Suprapubic skin (tissue), 4 donors: ENCODE measurements at places on chromosomes 13 and 19. TPM values are rescaled to one million over a fixed set of nuclear protein-coding genes. Genes with fewer than 3 reads are reported as not detected.

Gene OVOL3
- not detected for total RNA-seq

Gene ZNF577
- total RNA-seq = 23.0 TPM

Gene SLC35E1
- total RNA-seq = 59.4 TPM

Gene COL5A3
- total RNA-seq = 13.4 TPM

Gene ANKLE1
- total RNA-seq = 1.3 TPM

Gene INAFM1
- total RNA-seq = 11.3 TPM

Gene PINLYP
- total RNA-seq = 4.7 TPM

Gene BICRA
- total RNA-seq = 25.2 TPM

Gene GARIN5A
- 3.9 TPM for total RNA-seq

Gene KLK5
- total RNA-seq = 231 TPM

Gene ZNF208
- 3.6 TPM for total RNA-seq

DNA sequence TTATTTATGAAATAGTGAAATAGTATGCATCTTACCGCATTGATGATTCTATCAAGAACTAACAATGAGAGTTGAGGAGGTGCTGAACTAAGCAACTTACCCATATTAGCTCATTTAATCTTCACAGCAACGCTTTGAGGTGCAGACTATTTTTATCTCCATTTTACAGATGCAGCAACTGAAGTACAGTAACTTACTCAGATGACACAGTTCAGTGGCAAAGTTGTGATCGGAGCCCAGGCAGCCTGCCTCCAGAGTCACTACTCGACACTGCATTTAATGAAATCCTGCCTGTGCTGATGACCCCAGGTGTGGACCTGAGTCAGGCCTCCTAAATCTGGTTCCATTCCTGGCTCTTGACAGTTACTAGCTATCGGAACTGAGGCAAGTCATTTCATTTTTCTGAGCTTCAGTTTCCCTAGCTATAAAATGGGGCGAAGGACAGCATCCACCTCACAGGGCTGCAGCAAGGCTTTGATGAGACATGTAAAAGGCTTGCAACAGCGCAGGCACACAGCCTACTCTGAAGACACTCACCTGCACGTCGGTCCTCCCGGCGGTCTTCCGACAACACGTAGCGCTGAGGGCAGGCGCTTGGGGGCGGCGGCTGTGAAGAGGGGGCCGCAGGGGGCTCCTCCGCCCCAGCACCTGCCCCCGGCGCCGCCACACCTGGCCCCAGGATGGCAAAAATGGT, 1.5 kb downstream of the MYPOP start:
- no peaks in the 10 kb centered on the region for H3K27me3 ChIP-seq
- H3K4me1 ChIP-seq = peaks cover 24% of the 10 kb centered on the region
- peaks cover 30% of the 10 kb centered on the region for H3K36me3 ChIP-seq
- H3K27ac ChIP-seq = no peak overlapping the region
- no peak for DNase-seq
- H3K4me3 ChIP-seq = peak overlapping the region; percentile 72

DNA sequence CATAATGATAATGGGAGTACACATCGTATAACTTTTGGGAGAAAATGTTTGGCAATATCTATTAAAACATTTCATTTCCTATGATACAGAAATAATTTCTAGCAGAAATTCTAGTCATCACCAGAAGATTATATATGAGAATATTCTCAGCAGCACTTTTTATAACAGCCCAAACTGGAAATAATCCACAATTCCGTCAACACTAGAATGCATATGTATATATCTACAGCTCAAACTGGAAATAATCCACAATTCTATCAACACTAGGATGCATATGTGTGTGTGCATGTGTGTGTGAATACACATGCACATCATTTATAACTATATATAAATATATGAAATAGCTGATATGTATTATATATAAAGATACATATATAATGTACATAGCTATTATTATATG, 408.0 kb upstream of the KLHL1 start:
- no peak overlapping the region for H3K4me3 ChIP-seq
- DNase-seq = no peak
- H3K36me3 ChIP-seq = no peaks in the 10 kb centered on the region
- H3K27ac ChIP-seq = no peak overlapping the region

DNA sequence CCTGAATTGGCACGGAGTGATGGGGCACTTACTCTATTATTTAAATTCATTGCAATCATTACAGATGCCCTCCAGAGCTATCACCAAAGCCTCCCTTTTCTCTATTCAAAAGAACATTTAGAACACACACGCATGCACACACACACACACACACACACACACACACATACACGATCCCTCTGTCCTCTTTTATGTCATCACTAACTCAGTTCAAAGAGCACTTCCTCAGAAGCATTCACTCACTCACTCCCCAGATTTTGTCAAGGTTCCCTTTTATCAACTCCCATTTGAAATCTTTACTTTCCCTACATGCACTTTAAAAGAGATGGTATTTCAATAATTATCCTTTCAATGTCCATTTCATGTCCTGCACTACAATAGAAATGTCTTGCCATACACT, 22.4 kb upstream of the IGFL4 start:
- peaks cover 26% of the 10 kb centered on the region for H3K27me3 ChIP-seq
- no peaks in the 10 kb centered on the region for H3K36me3 ChIP-seq
- no peak overlapping the region for H3K4me3 ChIP-seq
- DNase-seq = no peak

DNA sequence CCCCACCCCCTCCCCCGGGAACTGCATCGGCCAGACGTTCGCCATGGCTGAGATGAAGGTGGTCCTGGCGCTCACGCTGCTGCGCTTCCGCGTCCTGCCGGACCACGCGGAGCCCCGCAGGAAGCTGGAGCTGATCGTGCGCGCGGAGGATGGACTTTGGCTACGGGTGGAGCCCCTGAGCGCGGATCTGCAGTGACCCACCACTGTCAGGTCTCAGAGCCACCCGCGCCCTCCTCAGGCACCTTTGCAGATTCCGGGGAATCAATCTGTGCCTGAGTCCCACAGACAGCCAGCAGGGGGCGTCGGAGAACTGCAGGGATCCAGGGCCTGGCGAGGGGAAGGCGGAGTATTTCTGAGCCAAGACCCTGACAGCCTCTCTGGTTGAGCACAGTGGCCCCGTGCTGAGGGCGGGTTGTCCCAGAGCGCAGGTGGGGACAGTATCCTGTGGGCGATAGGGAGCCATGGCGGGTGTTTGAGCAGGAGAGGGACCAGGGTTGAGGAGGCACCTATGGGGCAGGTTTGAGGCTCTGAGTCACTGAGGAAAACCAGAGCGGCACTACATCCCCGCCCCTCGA, 30.4 kb upstream of the CYP4F8 start:
- no peaks in the 10 kb centered on the region for H3K36me3 ChIP-seq
- H3K4me1 ChIP-seq = peaks cover 7% of the 10 kb centered on the region
- peak; percentile 78 for DNase-seq
- H3K27ac ChIP-seq = no peak overlapping the region

DNA sequence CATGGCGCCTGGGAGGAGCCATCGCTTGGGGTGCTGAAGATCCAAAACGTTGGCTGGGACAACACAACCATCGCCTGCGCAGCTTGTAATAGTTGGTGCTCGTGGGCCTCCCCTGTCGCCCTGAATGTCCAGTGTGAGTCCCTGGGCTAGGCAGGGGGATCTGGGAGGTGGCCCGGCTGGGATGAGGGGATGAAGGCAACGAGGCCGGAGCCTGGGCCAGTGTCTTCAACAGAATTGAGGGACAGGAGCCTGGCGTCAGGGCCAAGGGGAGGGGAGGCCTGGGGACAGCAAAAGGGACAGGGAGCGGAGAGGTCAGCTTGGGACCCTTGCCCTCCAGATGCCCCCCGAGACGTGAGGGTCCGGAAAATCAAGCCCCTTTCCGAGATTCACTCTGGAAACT, 6.7 kb upstream of the FFAR1 start:
- no peak for DNase-seq
- no peaks in the 10 kb centered on the region for H3K36me3 ChIP-seq
- H3K4me3 ChIP-seq = no peak overlapping the region
- no peak overlapping the region for H3K27ac ChIP-seq

DNA sequence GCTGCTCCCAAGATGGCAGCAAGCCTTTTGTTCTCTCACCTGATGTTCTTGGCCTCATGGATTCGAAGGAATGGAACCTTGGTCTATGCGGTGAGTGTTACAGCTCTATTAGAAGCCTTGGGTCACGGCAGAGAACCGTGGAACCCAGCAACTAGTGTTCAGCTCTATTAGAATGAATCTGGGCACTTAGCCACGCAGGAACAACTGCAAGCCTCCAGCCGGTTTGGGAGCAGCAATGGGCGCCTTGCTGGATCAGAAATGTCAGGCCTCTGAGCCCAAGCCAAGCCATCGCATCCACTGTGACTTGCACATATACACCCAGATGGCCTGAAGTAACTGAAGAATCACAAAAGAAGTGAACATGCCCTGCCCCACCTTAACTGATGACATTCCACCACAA, 1100.7 kb upstream of the PRR20A start:
- H3K4me1 ChIP-seq = no peaks in the 10 kb centered on the region
- H3K27ac ChIP-seq = no peak overlapping the region
- H3K36me3 ChIP-seq = no peaks in the 10 kb centered on the region
- no peak for DNase-seq
- no peak overlapping the region for H3K4me3 ChIP-seq

GRCh38 chr13:34044041-34044440, 226.1 kb downstream of the RFC3 start:
- no peaks in the 10 kb centered on the region for H3K36me3 ChIP-seq
- no peaks in the 10 kb centered on the region for H3K27me3 ChIP-seq
- no peak overlapping the region for H3K4me3 ChIP-seq

DNA sequence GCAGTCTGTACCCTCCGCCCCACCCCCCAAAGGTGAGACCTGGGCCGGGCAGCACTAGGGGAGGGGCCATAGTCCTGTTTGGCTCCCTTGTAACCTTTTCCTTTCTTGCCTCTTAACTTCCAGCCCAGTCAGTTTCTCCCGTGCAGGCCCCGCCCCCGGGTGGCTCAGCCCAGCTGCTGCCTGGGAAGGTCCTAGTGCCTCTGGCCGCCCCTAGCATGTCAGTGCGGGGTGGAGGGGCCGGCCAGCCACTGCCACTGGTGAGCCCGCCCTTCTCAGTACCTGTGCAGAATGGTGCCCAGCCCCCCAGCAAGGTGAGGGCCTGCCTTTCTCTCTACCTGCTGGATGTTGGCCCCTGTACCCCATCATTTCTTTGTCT, 10.5 kb upstream of the PRR19 start:
- no peak overlapping the region for H3K4me3 ChIP-seq
- H3K36me3 ChIP-seq = peaks cover 89% of the 10 kb centered on the region
- H3K27ac ChIP-seq = no peak overlapping the region
- H3K4me1 ChIP-seq = peaks cover 15% of the 10 kb centered on the region
- no peaks in the 10 kb centered on the region for H3K27me3 ChIP-seq

GRCh38 chr13:43293008-43293407, 269.6 kb downstream of the DNAJC15 start:
- DNase-seq = no peak
- no peak overlapping the region for H3K27ac ChIP-seq
- H3K27me3 ChIP-seq = no peaks in the 10 kb centered on the region
- H3K4me3 ChIP-seq = no peak overlapping the region

DNA sequence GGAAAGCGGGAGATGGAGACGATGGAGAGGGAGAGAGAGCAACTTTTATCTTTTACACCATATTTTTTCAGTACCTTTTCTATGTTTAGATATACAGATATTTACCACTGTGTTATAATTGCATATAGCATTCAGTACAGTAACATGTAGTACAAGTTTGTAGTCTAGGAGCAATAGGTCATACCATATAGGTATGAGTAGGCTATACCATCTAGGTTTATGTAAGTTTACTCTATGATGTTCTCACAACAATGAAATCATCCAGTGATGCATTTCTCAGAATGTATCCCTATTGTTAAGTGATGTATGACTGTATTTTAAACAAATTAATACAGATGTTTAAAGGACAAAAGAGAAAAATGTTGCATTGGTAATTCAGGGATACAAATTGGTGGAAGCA, 136.1 kb downstream of the PDS5B start:
- H3K4me1 ChIP-seq = no peaks in the 10 kb centered on the region
- H3K27ac ChIP-seq = no peak overlapping the region
- H3K36me3 ChIP-seq = peaks cover 8% of the 10 kb centered on the region
- no peak overlapping the region for H3K4me3 ChIP-seq
- H3K27me3 ChIP-seq = no peaks in the 10 kb centered on the region

DNA sequence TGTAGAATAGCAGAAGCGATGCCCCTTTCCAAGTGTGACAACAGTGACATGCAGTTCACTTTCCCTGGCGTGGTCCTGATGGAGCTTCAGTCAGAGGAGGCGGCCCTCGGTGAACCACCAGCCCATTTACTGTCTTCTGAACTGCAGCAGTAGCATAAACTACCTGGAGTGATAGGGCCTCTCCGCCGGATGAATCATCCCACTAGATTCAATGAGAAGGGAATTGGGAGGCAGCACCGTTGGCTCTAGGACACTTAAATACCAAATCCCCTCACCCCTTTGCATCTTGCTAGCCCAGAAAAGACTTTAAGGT, 112.8 kb upstream of the GPR12 start:
- no peak overlapping the region for H3K4me3 ChIP-seq
- no peaks in the 10 kb centered on the region for H3K36me3 ChIP-seq
- no peak for DNase-seq
- no peaks in the 10 kb centered on the region for H3K4me1 ChIP-seq

DNA sequence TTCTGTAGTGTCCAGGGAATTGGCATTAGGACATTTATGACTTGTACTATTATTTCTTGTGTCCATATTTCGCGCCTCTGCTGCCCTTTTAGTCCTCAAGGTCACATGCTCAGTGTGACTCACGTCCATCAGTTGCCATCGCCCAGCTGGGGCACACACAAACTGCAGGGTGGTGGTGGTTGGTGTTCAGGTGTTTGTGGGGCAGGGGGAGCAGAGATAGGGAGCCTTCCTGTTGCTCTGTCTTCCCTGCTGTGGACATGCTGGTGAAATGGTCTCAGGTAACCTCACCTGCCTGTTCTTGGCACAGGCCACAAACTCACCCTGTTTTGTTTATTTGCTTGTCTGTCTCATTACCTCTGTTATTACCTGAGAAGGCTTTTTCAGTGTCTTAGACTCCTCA, 22.4 kb downstream of the PRR12 start:
- no peak overlapping the region for H3K4me3 ChIP-seq
- peak overlapping the region; percentile 22 for H3K27ac ChIP-seq
- H3K27me3 ChIP-seq = no peaks in the 10 kb centered on the region
- peaks cover 22% of the 10 kb centered on the region for H3K4me1 ChIP-seq
- DNase-seq = no peak
- peaks cover 76% of the 10 kb centered on the region for H3K36me3 ChIP-seq

- no peak overlapping the region for H3K4me3 ChIP-seq
- no peak overlapping the region for H3K27ac ChIP-seq
- no peak for DNase-seq
- H3K36me3 ChIP-seq = no peaks in the 10 kb centered on the region
Measured at GRCh38 chr19:51663650-51664049, 17.0 kb upstream of the SIGLEC14 start.

- DNase-seq = no peak
- H3K27me3 ChIP-seq = no peaks in the 10 kb centered on the region
- peak overlapping the region; percentile 83 for H3K27ac ChIP-seq
- H3K4me3 ChIP-seq = no peak overlapping the region
Measured at GRCh38 chr19:13887517-13887916, 10.6 kb downstream of the NANOS3 start.

- H3K36me3 ChIP-seq = no peaks in the 10 kb centered on the region
- no peaks in the 10 kb centered on the region for H3K4me1 ChIP-seq
- H3K4me3 ChIP-seq = no peak overlapping the region
- no peak for DNase-seq
Measured at GRCh38 chr19:2675892-2676291, 26.6 kb downstream of the GNG7 start.

- no peak overlapping the region for H3K4me3 ChIP-seq
- no peak for DNase-seq
- H3K4me1 ChIP-seq = peaks cover 12% of the 10 kb centered on the region
Measured at GRCh38 chr13:111936267-111936925, 130.6 kb upstream of the SOX1 start.

GRCh38 chr19:52066258-52066863, 17.7 kb upstream of the ZNF432 start:
- DNase-seq = no peak
- no peaks in the 10 kb centered on the region for H3K27me3 ChIP-seq
- H3K27ac ChIP-seq = no peak overlapping the region
- no peaks in the 10 kb centered on the region for H3K4me1 ChIP-seq
- H3K36me3 ChIP-seq = peaks cover 93% of the 10 kb centered on the region
- no peak overlapping the region for H3K4me3 ChIP-seq
